ENCODE measurements at places on chromosomes 4 and X. TPM values are rescaled to one million over a fixed set of nuclear protein-coding genes. Genes with fewer than 3 reads are reported as not detected.

DNA sequence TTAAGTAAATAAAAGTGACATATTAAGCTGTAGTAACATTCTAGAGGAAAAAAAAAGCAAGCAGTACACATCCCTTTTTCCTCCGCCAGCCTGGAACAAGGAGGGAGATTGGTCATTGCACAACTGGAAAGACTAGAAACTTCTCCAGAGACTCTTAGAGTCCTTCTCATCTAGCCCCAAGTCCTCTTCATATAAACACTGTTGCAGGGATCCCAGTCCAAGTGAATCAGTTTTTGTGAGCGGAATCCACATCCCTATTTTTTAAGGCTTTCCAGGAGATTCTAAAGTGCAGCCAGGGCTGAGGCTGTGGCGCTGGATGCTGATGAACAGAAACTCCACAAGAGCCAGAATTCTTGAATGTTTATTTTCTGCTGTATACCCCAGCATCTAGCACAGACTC is 23.8 kb downstream of the REELD1 start:
- DNase-seq = no peak

- peak; percentile 20 for DNase-seq
These were observed 18.9 kb downstream of the RPS4X start for GRCh38 chrX:72258174-72258573.

DNA sequence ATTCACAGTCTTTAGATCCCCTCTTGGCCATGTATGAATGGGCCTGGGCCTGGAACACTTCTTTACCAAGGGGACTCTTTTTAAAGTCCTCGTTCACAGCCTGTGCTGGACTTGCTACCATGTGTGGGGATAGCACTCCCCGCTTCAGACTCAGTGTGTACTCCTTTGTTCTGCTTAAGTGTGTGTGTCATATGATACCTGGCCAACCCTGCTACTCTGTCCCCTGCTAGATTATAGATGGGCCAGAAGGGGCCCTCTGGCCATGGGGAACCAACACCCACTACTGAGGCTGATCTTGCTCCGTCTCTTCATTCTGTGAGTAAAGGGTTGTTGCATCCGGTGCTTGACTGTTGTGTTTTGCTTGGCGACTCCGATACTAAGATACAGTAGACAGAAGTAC is 8.0 kb downstream of the CCDC110 start:
- DNase-seq = no peak

GRCh38 chrX:100717363-100717762 is 14.6 kb downstream of the SYTL4 start:
- no peak for DNase-seq

DNA sequence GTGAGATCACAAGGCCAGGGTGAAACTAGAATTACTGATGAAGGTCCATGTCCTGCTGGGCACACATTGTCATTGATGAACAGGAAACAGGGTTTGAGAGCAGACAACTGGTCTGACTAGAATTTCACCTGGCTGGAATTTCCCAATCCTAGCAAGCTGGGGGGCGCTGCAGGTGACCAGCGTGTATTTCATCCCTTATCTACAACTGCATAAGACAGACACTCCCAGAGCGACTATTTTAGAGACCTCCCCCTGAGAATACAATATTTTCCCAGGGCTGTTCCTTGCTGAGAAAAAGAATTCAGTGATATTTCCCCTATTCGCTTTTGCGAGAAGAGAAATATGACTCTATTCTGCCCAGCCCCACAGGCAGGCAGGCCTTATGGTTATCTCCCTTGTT is 432.6 kb upstream of the GALNT7 start:
- no peak for DNase-seq

- no peak for DNase-seq
These were observed 192.4 kb upstream of the FSTL5 start for GRCh38 chr4:162356181-162356580.

DNA sequence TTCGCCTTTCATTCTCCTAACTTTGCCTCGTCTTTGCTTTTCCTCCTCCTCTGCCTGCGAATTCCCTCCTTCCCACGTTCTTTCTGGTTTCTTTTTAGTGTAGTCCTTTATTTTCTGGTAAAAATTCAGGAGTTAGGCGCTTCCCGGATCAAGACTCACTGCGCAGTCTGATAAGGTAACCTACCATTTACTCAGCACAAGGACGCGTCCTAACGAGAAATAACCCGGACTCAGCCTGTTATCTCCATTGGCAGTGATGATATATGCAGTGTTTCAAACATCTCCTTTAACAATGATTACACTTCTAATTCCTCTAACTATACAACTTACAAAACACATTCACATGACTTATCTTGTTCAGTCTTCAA is 357 bp upstream of the ETNPPL start:
- no peak for DNase-seq

DNA sequence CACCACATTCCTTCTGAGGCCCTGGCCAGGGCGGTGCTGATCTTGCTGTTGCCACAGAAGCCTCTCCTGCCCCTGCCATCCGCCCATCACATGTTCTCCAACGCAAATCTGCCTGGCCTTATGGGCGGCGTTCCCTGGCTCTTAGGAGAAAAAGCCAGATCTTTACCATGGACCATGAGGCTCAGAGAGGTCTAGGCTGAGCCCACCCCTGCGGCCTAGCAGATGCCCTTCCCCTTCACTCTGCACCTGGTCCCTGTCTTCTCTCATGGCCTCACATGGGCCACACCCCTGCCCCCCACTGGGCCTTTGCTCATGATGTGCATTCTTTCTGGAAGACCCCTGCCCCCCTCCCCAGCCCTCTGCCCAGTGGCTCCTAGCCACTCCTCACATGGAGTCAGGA is 78.5 kb downstream of the CRMP1 start:
- no peak for DNase-seq

DNA sequence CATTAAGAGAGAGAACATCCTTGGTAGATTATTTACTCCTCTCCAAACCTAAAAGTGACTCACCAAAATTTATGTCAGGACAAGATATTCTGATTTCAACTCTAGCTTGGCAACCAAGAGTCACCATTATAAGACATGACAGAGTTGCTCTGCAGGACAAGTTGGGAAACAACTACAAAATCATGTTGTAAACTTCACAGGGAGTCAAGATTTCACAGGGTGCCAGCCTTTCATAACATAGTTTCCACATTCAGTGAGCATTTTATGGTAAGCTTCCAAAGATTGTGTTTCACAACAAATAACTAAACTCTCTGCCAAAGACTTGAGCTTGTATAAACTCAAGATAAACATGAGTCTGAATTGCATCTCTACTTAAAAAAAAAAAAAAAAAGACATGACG is 121.0 kb upstream of the DIAPH2 start:
- DNase-seq = no peak

Gene CLTRN
- 61.4 TPM for total RNA-seq

Gene MTNR1A
- total RNA-seq = 1.6 TPM

Gene XAGE1A
- not detected for total RNA-seq

Gene PAGE5
- not detected for total RNA-seq

Gene ARMCX5
- total RNA-seq = 22.4 TPM

Measured in Calu3 (cell line).